Progenitor cell of endocrine pancreas (in vitro differentiated cells): ENCODE measurements at places on chromosomes 16 and 17.

- peaks cover 10% of the 10 kb centered on the region for H3K4me1 ChIP-seq
- H3K36me3 ChIP-seq: peaks cover 40% of the 10 kb centered on the region
- H3K27ac ChIP-seq: peak overlapping the region; percentile 31
- no peak overlapping the region for H3K4me3 ChIP-seq
These were observed 9.3 kb upstream of the TBKBP1 start for GRCh38 chr17:47684535-47685193.

DNA sequence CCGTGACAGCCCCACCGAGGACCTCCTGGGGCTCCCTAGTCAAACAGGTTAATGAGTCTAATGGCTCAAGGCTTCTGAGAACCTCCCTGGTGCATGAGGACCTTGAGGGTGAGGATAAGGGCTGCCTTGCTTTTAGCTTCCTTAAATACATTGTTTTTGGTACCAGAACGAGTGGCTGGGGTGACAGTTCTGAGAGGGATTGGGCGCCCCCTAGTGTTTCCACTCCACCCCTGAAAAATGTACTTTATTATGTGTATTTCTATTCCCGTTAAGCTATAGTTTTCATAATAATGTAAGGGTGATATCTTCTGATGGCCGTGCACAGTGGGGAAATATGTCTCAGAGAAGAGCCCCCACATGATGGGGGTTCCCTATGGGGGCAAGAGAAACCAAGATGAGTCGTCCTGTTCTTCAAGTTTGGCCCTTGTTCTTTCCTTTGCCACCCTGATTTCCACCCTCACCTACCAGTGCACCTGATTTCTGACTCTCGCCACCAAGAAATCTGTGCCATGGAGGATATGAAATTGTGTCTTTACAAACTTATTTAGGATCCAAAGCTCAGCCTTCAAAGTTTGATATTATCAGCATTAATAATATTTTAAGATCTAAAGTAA, 14.5 kb upstream of the VWA3A start:
- no peaks in the 10 kb centered on the region for H3K27me3 ChIP-seq
- peak; percentile 38 for DNase-seq
- H3K4me3 ChIP-seq: no peak overlapping the region
- H3K36me3 ChIP-seq: no peaks in the 10 kb centered on the region
- no peak overlapping the region for H3K27ac ChIP-seq

- peaks cover 8% of the 10 kb centered on the region for H3K36me3 ChIP-seq
- H3K27me3 ChIP-seq: no peaks in the 10 kb centered on the region
- no peak overlapping the region for H3K4me3 ChIP-seq
- no peak for DNase-seq
- H3K4me1 ChIP-seq: peaks cover 19% of the 10 kb centered on the region
These were observed 347.2 kb downstream of the SOX9 start for GRCh38 chr17:72467841-72468653.

- H3K27me3 ChIP-seq: no peaks in the 10 kb centered on the region
- no peak overlapping the region for H3K4me3 ChIP-seq
- DNase-seq: no peak
- no peak overlapping the region for H3K27ac ChIP-seq
- peaks cover 50% of the 10 kb centered on the region for H3K4me1 ChIP-seq
- peaks cover 2% of the 10 kb centered on the region for H3K36me3 ChIP-seq
These were observed 400.0 kb downstream of the SOX9 start for GRCh38 chr17:72520665-72521303.

- H3K27ac ChIP-seq: no peak overlapping the region
- H3K4me1 ChIP-seq: peaks cover under 1% of the 10 kb centered on the region
- no peak overlapping the region for H3K4me3 ChIP-seq
- no peaks in the 10 kb centered on the region for H3K36me3 ChIP-seq
These were observed 91.4 kb upstream of the TBX2 start for GRCh38 chr17:61307905-61308886.

DNA sequence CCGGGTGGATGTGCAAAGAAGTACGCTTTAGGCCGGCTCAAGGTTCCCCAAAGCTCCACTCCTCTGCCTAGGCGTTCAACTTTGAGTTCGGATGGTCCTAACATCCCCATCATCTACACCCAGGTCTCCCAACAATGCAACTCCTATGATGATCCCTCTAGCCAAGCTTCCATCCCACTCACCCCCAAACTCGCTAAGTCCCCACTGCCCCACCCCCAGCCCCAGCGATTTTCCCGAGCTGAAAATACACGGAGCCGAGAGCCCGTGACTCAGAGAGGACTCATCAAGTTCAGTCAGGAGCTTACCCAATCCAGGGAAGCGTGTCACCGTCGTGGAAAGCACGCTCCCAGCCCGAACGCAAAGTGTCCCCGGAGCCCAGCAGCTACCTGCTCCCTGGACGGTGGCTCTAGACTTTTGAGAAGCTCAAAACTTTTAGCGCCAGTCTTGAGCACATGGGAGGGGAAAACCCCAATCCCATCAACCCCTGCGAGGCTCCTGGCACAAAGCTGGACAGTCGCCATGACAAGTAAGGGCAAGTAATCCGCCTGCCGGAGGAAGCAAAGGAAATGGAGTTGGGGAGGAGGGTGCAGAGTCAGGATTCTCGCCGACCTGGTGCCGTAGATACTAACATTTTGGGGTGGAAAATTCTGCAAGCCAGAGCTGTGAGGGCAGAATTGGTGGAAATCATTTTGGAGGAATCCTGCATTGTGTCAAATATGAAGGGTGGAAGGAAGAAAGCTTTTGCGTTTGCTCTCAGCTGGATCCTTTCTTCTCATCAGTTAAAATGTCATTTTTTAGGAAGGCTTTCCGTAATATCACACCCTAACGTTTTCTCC, at the start of gene TP53:
Gene TP53, minus strand, starts transcription at position 419 of the 836 bp plus-strand sequence. CDS start 10,896 bp downstream, outside the sequence.
- peaks cover 7% of the 10 kb centered on the region for H3K36me3 ChIP-seq
- H3K4me3 ChIP-seq: peak within 1 kb of the TSS; percentile 98
- peaks cover 25% of the 10 kb centered on the region for H3K4me1 ChIP-seq
- DNase-seq: peak; percentile 66
- peak within 1 kb of the TSS; percentile 100 for H3K27ac ChIP-seq
- H3K27me3 ChIP-seq: no peaks in the 10 kb centered on the region

DNA sequence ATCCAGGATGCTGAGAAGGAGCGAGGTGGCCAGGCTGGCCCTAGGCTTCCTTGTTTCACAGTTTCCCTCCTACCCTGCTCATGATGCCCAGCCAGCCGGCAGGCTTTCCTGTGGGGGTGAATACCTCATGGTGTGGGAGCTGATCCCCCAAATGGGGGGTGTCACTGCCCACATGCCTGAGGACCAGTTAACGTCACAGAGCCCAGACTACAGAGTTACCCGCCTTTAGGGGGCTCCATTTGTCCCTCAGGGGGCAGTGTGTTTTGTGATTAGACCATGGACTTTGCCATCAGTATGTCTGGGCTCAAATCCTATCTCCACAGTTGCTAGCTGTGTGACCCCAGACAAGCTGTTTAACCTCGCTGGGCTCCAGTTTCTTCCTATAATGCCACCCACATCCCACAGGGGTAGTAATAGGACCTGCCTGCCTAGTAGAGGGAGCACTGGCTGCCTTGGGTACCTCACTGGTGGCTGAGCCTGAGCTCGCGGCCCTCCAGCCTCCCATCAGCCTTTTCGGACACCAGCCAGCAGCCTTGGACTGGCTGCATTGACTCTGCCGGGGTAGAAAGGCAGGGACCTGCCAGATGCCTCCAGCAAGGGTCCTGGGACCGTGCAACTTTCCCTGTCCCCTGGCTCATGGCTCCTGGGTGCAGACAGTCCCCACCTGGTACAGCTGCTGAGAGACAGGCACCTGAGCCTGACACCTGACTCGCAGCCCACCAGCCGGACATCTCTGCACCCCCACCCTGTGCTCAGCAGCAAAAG, 87.5 kb upstream of the GSE1 start:
- peaks cover 52% of the 10 kb centered on the region for H3K4me1 ChIP-seq
- no peak for DNase-seq
- H3K4me3 ChIP-seq: no peak overlapping the region
- no peaks in the 10 kb centered on the region for H3K36me3 ChIP-seq
- H3K27me3 ChIP-seq: peaks cover 7% of the 10 kb centered on the region
- H3K27ac ChIP-seq: no peak overlapping the region

DNA sequence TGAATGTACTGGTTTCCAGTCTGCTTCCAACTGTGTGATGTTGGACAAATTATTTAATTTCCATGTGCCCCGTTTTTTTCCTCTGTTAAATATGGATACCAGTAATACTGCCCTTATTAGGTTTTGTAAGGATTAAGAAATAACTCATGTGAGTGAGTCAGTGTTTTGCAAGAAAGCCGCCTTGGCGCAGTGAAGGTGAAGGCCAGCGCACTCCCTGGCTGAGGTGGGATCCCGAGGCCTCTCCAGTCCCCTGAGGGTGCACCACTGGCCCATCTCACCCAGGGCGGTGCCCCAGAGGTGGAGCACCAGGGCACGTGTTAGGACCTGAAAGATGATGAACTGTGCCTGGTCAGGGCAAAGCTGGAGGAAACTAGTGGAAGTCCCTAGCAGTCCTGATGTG, 43.5 kb downstream of the PHKB start:
- no peaks in the 10 kb centered on the region for H3K27me3 ChIP-seq
- H3K36me3 ChIP-seq: peaks cover 16% of the 10 kb centered on the region
- H3K27ac ChIP-seq: no peak overlapping the region
- no peak for DNase-seq

GRCh38 chr17:41315814-41316445, 420 bp upstream of the KRTAP17-1 start:
- no peaks in the 10 kb centered on the region for H3K4me1 ChIP-seq
- no peaks in the 10 kb centered on the region for H3K36me3 ChIP-seq
- H3K4me3 ChIP-seq: no peak overlapping the region
- no peak overlapping the region for H3K27ac ChIP-seq
- DNase-seq: no peak

DNA sequence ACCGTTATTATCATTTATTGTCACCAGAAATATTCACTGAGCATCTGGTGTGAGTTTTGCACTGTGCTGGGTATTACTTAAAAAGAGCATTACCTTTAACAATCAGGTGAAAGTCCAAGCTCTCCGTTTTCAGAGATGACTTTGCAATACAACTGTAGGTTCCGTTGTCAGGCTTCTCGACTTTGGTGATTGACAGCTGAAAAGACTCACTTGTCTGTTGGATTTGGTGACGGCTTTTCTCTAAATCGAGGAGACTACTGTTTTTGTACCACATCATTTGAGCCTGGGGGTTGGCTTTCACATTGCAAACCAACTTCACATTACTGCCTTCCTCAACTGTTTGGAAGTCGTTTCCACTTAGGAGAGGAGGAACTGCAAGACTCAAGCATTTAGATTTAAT, 9.1 kb downstream of the TMIGD1 start:
- no peak overlapping the region for H3K27ac ChIP-seq
- H3K36me3 ChIP-seq: no peaks in the 10 kb centered on the region
- peaks cover 20% of the 10 kb centered on the region for H3K27me3 ChIP-seq
